ENCODE measurements at places on chromosomes 7 and 10.
A peak's percentile ranks its signal among the peaks of the same experiment; 100 is the strongest.

- no peak for DNase-seq
These were observed 1.2 kb upstream of the PRRT4 start for GRCh38 chr7:128362670-128363069.

DNA sequence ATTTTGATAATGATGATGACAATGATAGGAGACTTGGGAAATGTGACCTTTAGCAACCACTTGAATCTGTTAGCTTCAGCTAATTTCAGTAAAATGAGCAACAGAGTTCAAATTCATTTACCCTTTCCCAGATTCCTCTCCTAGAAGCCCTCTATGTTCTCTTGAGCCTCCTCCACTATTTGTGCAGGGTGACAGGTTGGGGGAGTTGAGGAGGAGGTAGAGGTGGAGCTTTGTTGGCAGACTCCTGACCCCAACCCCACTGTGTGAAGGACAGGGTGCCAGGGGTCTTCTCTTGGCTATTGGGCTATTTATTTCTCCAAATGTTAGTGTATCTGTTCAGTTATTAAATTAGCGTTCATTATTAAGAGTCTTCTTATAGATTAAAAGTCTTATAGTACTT, 422.3 kb downstream of the GFRA1 start:
- no peak for DNase-seq

DNA sequence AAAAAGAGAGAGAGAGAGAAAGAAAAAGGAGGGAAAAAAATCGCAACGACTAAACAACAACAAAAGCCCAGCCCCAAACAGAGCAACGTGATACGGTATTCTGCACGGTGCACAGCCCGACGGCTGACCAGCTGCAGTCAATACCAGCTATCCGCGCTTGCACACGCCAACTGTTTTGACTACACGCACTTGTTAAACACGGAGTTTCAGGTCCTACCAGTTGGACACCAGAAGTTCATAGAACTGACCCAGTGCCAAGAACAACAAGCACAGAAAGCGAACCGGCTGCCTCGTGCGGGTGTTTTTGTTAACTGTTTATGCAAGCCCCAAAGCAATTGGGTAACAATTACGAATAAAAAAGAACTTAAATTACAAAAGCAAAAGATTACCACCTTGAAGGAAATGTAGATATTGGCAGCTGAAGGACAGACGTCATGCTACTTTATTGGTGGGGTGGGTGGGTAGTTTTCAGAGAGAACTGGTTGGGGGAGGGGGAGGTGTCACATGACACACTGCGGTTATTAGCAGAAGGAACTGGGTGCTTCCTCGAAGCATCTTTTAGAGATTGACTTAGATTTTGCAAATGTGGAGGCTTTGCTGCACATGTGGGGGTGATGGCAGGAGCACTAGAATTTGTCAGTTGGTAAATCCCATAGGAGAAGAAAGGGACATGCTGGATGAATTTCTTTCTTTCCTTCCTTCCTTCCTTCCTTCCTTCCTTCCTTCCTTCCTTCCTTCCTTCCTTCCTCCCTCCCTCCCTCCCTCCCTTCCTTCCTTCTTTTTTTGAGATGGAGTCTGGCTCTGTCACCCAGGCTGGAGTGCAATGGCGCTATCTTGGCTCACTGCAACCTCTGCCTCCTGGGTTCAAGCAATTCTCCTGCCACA, 110.6 kb upstream of the EFCAB10 start:
- DNase-seq, result peak; percentile 35

DNA sequence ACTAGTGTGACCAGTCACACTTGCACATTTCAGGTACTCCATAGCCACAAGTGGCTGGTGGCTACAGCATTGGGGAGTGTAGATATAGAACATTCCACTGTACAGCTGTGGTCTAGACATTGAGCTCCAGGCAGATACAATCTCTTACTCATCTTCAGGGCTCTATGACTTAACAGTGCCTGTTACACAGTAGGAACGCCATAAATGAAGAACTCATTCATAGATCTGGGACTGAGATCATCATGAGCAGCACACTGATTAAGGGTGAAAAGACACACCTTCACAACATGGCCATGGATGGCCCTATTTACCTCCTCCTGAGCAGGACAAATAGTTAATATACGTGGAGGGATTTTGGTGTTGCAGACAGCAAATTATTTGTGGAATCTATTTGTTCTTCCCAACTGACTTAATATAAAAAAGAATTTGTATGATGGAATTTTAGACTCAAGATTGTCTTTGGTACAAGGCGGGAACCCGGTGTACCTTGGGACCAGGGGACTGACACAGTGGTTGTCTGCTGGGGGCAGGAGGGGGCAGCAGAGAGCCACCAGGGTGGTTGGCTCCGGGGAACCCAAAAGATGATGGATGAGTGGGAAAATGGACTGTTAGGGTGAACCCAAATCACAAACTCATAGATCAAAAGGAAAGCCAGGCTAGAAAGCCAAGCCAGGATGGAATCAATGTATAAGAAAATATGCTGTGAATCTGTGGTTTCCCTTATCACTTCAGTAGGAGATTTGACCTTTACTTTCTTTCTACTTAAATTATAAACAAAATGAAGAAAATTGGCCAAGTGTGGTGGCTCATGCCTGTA, 24.3 kb upstream of the CPA2 start:
- peak; percentile 47 for DNase-seq

DNA sequence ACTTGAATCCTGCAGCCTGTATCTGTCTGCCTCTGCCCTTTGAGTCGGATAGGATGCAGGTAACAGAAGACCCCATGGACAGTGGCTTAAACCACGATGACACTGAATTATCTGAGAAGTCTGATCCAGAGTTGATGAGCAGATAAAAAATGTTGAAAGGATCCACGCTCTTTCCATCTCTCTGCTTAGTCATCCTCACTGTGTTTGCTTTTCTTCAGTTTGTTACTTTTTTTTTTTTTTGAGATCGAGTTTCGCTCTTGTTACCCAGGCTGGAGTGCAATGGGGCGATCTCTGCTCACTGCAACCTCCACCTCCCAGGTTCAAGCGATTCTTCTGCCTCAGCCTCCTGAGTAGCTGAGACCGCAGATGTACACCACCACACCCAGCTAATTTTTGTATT, 36.9 kb upstream of the GOLGA7B start:
- DNase-seq, result no peak

DNA sequence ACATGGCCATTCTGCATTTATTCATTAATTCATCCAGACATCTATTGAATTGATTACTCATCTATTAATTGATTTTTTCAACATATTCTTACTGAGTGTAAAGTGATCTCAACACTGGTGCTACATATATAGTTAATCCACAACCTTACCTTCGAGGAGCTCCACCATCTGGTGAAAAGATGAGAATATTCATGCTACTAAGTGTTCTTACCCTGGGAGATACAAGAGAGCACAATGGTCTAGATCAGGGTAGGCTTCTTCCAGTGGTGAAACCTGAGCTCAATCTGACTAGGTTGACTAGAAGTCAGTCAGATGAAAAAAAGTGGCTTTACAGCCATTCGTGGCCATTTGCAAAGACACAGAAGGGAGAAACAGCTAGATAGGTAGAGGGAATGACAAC, 507.4 kb downstream of the ANKRD7 start:
- DNase-seq, result no peak

- DNase-seq, result no peak
These were observed at the start of gene NAMPT for GRCh38 chr7:106284714-106285050. TSS of gene NAMPT (minus strand) at chr7:106284983. CDS start at chr7:106284884, 99 bp downstream.

DNA sequence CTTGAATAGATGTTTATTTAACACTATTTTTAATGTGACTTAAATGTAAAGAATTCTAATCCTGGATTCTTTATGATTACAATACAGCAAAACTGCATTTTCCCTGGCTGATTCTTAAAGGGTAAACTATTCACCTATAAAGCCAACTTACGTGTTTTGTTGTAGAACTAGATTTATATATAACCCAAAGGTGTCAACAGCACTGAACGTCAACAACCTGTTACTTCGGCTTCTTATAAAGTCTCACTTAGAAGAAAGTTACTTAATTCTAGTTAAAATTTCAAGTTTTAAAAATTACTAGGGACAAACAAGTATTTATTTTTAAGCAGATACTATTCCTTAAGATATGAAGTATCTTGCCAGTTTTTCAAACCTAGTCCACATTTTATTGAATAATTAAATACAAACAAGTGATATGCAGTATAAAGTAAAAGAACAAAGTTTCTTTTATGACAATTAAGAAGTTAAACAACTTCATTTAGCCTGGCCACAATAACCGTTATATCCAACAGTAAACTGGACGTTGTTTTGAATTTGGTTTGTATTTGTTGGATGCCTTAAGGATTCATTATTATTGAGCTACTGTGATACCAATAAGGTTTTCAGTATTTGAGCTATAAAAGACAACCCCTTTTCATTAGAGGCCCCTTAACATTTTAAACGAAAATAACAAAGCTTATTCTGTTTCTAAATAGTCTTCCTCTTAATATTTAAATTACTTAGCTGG, 83.1 kb downstream of the SNX10 start:
- no peak for DNase-seq

GRCh38 chr10:11150231-11150731, 132.6 kb downstream of the CELF2 start:
- DNase-seq, result no peak

GRCh38 chr7:56686276-56686859, 445.9 kb downstream of the ZNF479 start:
- DNase-seq, result no peak

GRCh38 chr10:117318909-117319308, 56.3 kb downstream of the PDZD8 start:
- no peak for DNase-seq
